NCI-H2081 (cell line): ENCODE measurements at places on chromosomes 3 and 15.
A peak's percentile ranks its signal among the peaks of the same experiment; 100 is the strongest.

GRCh38 chr3:32814361-32814760 is 3.4 kb upstream of the TRIM71 start:
- no peak for DNase-seq

DNA sequence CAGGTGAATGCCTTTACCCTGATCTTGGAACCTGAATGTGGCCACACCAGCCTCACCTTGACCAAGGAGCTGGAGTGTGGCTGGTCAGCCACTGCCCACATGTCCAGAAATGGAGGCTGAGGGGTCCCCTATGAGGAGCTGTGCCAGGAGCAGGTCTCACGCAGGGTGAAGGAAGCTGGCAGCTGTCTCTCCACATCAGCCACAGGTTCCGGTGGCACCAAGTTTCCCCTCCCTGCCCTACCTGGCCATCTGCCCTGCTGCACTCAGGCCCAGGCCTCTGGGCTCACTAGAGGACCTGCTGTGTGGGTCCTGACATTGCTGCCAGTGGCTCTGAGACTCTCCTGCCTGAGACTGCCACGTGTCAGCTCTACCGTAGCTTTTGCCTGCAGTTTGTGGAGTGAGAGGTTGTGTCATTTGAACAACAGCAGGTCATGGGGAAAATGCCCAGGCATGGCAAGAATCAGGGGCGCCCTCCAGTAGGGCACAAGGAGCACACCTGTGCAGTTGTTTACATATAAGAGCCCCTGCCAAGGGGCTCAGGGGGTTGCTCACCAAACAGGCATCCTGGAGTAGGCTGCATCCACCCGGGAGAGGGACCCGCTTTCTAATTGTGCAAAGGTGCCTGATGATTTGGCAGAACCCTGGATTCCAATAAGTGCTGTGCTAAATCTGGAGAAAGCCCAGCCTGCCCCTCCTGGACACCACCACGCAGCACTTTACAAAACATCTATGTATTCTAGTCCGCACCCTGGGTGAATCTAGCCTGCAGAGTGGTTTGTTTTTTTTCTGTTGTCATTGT is 258.5 kb upstream of the TLE3 start:
- no peak for DNase-seq

DNA sequence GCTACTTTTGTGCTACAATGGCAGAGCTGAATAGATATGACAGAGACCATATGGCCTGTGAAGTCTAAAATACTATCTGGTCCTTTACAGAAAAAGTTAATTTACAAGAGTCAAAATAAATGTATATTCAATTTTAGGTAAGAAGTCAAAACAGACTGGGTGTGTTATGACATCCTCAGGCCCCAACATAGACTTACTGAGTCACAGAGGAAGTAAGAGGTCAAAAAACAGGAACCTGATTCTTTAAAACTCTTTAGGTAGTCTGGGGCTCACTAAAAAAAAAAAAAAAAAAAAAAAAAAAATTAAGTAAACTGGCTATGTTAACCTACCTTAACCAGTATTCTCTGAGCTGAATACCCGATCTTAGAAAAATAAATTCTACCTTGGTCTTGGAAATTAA is 13.1 kb downstream of the DNAAF4 start:
- DNase-seq: no peak

- DNase-seq: peak; percentile 41
Observed at GRCh38 chr15:96333131-96334016, 2.9 kb downstream of the NR2F2 start.

- no peak for DNase-seq
Observed at GRCh38 chr3:95798628-95799027, 1015.8 kb upstream of the EPHA6 start.

- no peak for DNase-seq
Observed at GRCh38 chr3:169758359-169758994, 6.4 kb downstream of the TERC start.

- DNase-seq: peak; percentile 84
Observed at GRCh38 chr15:48352474-48353072, 21.3 kb downstream of the DUT start.

DNA sequence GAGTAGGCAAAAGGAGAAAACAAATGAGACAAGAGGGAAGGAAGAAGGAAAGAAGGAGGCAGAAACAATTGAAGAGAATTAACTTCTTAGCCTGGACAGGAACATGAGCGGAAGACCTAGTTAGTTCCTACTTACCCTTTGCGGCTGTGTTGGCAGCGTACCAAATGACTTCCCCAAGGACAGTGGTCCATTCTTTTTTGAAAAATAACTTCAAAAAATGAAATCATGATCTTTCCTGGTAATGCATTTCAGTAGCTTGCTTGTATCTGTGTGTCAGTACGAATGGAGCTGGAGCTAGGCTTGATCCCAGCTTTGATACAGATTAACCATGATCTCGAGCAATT is 41.5 kb upstream of the CFAP161 start:
- DNase-seq: no peak

- DNase-seq: no peak
Observed at GRCh38 chr3:83821506-83821905, 1137.3 kb upstream of the CADM2 start.

- DNase-seq: no peak
Observed at GRCh38 chr15:85112997-85113396, 131.3 kb downstream of the PDE8A start.

GRCh38 chr3:142999881-143000280 is 1.5 kb upstream of the U2SURP start:
- no peak for DNase-seq

- no peak for DNase-seq
Observed at GRCh38 chr3:34254285-34254684, 455.9 kb downstream of the PDCD6IP start.

- peak; percentile 14 for DNase-seq
Observed at GRCh38 chr3:64385277-64385676, 160.0 kb upstream of the PRICKLE2 start.

- DNase-seq: no peak
Observed at GRCh38 chr3:62761311-62761710, 113.9 kb downstream of the CADPS start.

DNA sequence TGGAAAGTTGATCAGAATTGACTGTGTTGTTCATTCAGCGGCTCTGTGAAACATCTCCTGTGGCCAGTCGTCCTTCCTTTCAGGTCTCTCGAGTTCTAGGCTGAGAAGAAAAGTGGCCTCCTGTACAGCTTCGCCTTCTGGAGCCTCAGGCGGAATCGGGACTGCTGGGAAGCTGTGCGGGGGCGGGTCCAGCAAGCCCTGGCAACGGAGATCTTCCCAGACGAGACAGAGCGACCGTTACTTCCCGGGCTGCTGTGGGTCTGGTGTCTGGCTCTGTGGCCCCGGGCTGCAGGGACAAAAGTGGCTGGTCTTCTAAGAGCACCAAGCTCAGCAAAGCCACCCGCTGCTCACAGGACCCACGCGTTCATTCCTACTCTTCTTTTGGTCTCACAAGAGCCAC is 88.6 kb upstream of the CACNA2D3 start:
- no peak for DNase-seq

DNA sequence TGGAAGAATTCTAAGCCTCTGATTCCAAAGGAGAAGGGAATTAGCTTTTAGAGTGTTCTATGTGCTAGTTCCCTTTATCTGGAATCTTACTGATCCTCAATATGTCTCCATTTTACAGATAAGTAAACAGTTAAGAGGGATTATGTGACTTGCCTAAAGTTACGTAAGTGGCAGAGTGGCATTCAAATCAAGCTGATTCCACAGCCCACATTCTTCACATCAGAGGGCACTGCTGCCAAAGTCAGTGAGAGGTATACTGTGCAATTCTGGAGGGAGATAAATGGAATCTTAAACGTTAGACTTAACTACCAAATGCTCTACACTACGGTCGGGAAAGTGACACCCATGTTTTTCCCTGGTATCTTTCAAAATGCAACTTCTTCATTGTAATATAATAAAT is 11.0 kb upstream of the MELTF start:
- no peak for DNase-seq

DNA sequence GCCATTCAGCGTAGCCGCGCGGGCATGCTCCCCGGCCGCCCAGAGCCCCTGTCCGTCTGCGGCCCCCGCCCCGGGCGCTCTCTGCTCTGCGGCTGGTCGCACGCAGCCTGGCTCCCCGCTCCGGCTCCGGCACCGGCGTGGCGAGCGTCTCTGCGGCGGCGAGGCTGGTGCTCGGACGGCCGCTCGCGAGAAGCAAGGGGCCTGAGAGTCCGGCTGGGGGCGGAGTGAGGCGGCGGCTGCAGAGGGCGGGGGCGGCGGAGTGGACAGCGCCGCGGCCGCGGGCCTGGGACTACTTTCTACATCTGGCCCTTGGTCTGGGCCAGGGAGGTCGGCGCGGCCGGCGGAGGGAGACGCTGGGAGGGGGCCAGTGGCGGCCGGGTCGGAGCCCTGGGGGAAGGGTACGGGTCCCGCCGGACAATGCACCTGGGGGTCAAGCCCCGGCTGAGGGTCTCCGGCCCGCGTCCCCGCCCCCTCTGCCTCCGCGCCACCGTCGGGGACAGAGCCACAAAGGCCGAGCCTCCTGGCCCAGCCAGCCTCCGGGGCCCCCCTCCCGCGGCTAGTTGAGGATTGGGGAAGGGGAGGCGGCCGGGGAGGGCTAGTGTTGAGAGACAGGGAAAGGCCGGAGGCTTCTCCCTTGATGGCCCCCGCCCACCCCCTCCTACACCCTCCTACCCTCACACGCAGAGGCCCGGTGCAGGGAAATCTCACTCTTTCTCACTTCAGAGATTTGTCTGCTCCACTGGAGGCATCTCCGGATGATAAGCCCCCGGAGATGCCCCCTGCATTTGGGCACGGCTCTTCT is at the start of gene PRTG:
TSS of gene PRTG (minus strand) at position 226 of the 802 bp plus-strand sequence. CDS start at position 5, 221 bp downstream.
- peak; percentile 48 for DNase-seq

- no peak for DNase-seq
Observed at GRCh38 chr3:177180506-177180905, 16.8 kb downstream of the TBL1XR1 start.

DNA sequence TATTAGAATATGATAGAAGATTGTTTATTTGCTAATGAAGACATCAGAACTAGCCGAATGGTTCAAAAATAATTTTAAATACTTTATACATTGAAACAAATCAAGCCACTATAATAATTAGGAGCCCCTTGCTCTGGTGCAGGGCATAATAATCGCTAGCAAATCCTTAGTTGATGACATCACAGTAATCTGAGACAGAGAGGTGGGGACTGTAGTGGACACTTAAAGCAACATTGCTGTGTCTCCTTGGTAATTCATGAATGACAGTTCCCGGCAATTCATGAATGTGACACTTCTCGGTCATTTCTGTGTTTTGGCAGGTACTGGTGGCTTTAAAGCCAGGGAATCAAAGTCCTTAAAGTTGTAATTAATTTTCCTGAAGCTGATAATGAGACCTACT is 114.3 kb downstream of the PPM1L start:
- no peak for DNase-seq
